ENCODE measurements at places on chromosomes 3 and 15.

DNA sequence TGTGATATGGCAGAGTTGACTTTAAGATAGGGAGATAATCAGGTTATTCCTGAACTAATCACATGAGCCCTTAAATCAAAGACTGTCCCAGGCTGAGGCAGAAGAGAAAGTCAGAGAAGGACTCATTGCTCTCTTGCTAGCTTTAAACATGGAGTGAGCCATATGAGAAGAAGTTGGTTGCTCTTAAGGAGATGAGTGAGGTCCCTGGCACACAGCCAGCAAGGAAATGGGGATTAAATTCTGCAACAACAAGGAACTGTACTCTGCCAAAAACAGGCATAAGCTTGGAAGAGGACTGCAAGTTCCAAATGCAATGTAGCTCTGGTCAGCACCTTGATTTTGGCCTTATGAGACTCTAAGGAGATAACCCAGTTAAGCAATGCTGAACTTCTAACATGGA lies 457.0 kb downstream of the PLOD2 start:
- H3K4me3 ChIP-seq = no peak overlapping the region
- no peaks in the 10 kb centered on the region for H3K4me1 ChIP-seq
- H3K36me3 ChIP-seq = no peaks in the 10 kb centered on the region
- DNase-seq = no peak

DNA sequence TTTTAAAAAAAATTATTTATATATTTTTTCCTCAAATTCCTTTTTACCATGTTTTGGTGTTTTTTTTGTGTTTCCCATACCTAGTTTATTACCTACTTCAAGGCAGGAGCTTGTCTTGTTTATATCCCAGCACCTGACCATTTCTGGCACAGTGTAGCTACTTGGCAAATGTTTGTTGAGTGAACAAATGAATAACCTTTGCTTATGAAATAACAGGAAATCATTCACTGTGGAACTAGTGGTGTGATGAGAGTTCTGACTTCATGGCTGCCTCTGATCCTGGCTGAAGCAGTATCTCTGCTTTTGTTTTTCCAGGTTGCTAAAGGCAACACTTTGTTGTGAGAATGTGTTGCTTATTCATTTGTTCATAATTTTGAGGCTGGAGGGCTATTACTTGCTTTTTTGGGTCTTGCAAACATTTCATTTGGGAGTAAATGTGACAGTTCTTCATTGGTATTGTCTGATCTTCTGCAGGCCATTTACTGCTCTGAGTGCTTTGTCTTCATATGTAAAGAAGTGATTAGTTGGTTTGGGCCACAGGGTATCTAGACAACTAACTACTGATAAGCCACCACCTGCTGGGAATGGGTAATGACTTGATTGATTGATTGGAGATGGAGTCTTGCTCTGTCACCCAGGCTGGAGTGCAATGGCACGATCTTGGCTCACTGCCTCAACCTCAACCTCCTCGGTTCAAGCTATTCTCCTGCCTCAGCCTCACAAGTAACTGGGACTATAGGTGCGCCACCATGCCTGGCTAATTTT lies 5.7 kb downstream of the RAD54L2 start:
- H3K36me3 ChIP-seq = peaks cover 2% of the 10 kb centered on the region
- H3K4me1 ChIP-seq = peaks cover 27% of the 10 kb centered on the region
- H3K27me3 ChIP-seq = no peaks in the 10 kb centered on the region
- peak overlapping the region; percentile 15 for H3K27ac ChIP-seq
- DNase-seq = no peak

- no peak for DNase-seq
- no peak overlapping the region for H3K4me3 ChIP-seq
- H3K36me3 ChIP-seq = no peaks in the 10 kb centered on the region
- no peak overlapping the region for H3K27ac ChIP-seq
- no peaks in the 10 kb centered on the region for H3K27me3 ChIP-seq
Observed at GRCh38 chr3:183393625-183394024, 34.8 kb downstream of the MCF2L2 start.

- peaks cover 39% of the 10 kb centered on the region for H3K4me1 ChIP-seq
- no peak overlapping the region for H3K4me3 ChIP-seq
- DNase-seq = no peak
- peaks cover 26% of the 10 kb centered on the region for H3K36me3 ChIP-seq
Observed at GRCh38 chr3:15768421-15769255, 29.1 kb downstream of the ANKRD28 start.

GRCh38 chr15:51223771-51224229 lies 114.6 kb downstream of the CYP19A1 start:
- H3K36me3 ChIP-seq = no peaks in the 10 kb centered on the region
- H3K27me3 ChIP-seq = peaks cover 12% of the 10 kb centered on the region
- peaks cover 5% of the 10 kb centered on the region for H3K4me1 ChIP-seq
- no peak for DNase-seq
- no peak overlapping the region for H3K4me3 ChIP-seq
- no peak overlapping the region for H3K27ac ChIP-seq

DNA sequence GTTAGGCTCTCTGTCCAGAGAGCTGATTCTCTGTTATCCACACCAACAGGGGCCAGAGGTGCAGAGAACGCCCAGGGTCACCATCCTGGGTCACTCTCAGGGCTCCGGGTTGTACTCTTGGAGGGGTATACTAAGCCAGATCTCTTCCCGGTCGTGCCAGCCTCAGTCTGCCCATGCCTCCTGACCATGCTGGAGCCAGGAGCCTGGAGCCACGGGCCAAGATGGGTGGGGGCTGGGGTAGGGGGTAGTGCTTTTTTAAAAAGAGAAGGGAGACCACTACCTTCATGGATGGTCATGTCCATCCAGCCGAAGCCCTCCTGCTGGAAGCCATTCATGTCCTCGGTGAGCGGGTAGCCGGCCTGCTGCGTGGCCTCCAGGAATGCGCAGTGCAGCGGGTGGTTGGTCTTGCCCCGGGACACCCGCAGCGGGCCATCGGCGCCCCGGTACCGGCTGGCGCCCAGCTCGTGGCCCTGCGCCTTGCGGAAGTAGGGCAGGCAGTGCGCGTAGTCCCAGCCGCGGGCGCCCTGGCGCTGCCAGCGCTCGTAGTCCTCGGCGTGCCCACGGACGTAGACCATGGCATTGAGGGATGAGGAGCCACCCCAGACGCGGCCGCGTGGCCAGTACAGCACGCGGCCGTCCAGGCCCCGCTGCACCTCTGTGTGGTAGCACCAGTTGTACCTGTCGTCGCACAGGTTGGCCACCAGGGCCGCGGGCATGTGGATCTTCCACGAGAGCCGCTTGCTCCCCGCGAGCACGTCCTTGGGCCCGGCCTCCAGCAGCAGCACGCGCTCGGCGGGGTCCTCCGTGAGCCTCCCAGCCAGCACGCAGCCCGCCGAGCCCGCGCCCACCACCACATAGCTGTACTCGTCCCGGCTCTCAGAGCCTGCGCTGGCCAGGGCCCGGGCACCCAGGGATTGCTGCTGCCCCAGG lies 22.9 kb downstream of the CHDH start:
- no peak overlapping the region for H3K4me3 ChIP-seq
- H3K27ac ChIP-seq = no peak overlapping the region
- no peaks in the 10 kb centered on the region for H3K4me1 ChIP-seq
- no peak for DNase-seq
- H3K27me3 ChIP-seq = no peaks in the 10 kb centered on the region
- no peaks in the 10 kb centered on the region for H3K36me3 ChIP-seq

GRCh38 chr3:55322638-55323037 lies 164.5 kb downstream of the WNT5A start:
- H3K4me3 ChIP-seq = no peak overlapping the region
- H3K27me3 ChIP-seq = no peaks in the 10 kb centered on the region
- no peak overlapping the region for H3K27ac ChIP-seq

- no peak overlapping the region for H3K27ac ChIP-seq
- no peak for DNase-seq
- H3K4me3 ChIP-seq = no peak overlapping the region
- no peaks in the 10 kb centered on the region for H3K27me3 ChIP-seq
- peaks cover 2% of the 10 kb centered on the region for H3K4me1 ChIP-seq
Observed at GRCh38 chr15:99662903-99663302, 70.3 kb downstream of the LYSMD4 start.

All from activated CD8-positive, alpha-beta T cell treated with anti-CD3 and anti-CD28 coated beads for 36 hours (primary cell).